ENCODE measurements at places on chromosomes 6 and 20.
A peak's percentile ranks its signal among the peaks of the same experiment; 100 is the strongest.

GRCh38 chr20:11918391-11918845 lies 725 bp downstream of the BTBD3 start:
- DNase-seq = no peak

DNA sequence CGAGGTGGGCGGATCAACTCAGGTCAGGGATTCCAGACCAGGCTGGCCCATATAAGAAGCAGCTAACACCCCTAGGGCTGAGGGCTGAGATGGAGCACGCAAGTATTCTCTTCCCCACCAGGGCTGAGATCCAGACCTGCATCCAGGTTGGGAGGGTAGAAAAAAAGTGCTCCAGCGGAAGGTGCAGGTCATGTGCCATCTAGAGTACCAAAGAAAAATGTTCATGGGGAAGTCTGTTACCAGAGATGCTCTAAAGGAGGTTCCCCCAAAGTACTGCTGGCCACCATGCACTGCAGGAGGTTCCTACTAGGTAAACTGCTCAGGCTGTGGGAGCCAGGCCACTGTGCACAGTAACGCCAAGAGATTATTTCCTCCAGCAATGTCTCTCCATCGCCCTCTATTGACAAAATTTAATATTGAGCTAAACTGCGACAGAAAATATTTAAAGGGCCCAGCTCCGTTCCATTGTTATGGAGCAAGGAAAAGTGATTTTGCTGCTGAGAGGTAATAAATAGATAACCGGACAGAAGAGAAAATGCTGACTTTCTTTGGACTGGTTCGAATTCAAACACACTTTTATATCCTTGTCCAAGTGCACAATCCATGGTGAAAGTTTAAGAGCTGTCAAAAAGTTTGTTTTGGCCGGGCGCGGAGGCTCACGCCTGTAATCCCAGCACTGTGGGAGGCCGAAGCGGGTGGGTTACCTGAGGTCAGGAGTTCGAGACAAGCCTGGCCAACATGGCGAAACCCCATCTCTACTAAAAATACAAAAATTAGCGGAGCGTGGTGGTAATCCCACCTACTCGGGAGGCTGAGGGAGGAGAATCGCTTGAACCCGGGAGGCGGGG lies 159.9 kb downstream of the OR2B2 start:
- DNase-seq = peak; percentile 82

GRCh38 chr6:38025451-38025850 lies 205.9 kb downstream of the ZFAND3 start:
- no peak for DNase-seq

DNA sequence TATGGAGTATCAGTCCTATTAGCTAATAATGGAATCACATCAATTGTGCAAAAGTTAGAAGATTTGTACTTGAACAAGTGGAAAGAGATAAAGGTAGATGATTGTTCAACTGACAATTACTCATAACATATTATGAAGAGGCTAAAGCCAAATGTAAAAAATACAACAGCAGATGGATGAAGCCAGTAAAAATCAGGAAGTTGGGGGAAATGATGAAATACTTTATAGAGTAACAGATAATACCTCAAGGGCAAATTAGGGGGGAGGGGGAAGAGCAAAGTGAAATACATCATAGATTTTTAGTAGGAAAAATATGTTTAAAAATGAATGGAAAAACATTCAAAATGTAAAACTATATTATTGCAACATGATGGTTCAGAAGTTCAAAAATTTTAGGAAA lies 114.0 kb downstream of the PDSS2 start:
- no peak for DNase-seq

DNA sequence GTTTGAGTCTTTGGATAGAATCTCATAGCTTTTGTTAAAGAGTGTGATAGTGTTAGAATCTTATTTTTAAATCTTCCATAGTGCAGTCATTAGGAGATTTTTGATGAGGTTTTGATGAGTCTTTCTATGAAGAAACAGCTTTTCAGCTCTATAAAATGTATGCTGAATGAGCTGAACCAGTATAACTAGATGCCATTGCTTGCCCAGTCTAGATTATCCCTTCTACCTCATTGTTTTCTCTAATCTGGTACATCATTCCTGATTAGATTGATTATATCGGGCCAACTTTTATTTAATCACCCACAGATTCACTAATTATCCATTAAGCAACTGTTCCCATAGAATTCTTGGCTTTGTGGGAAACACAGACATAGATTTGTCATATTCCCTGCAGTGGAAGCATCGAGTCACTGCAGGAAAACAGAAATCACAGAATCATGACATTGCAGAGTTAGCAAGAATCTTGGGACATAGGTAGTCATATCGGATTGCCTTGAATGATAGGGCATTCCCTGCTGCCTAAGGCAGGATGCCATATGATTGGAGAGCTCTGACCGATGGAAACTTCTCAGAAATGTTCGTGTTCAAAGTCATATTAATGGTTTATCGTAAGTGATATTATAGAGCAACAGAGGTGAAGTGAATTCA lies 882.7 kb upstream of the FLRT3 start:
- no peak for DNase-seq

- no peak for DNase-seq
These were observed 1235.4 kb upstream of the GJE1 start for GRCh38 chr6:140897349-140897748.

- no peak for DNase-seq
These were observed 327.0 kb downstream of the NRN1 start for GRCh38 chr6:5679691-5680090.

GRCh38 chr6:53358440-53359094 lies 9.8 kb upstream of the ELOVL5 start:
- peak; percentile 17 for DNase-seq

- DNase-seq = no peak
These were observed 33.3 kb downstream of the SLX4IP start for GRCh38 chr20:10468340-10468845.

GRCh38 chr6:89952686-89953085 lies 58.4 kb downstream of the GJA10 start:
- no peak for DNase-seq

GRCh38 chr20:20341371-20341770 lies 26.5 kb upstream of the INSM1 start:
- no peak for DNase-seq

DNA sequence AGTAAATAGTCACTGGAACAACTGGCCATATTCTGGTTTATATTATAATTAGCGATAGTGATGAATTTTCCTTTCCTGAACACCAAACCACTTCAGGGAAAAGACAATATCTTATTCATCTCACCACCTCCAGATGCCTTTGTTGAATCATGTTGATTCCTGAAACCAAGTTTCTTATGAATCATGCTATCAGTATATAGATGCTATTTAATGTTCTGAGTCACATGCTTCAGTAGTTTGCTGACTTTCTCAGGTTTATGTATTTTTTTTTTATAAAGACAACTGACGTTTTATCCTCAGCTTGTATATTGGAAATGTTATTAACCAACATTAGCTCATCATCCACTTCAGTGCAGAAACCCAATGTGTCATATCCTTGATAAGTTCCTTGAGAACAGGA lies 710.2 kb upstream of the POU3F2 start:
- no peak for DNase-seq

GRCh38 chr6:142544199-142544838 lies 242.5 kb downstream of the ADGRG6 start:
- DNase-seq = no peak

DNA sequence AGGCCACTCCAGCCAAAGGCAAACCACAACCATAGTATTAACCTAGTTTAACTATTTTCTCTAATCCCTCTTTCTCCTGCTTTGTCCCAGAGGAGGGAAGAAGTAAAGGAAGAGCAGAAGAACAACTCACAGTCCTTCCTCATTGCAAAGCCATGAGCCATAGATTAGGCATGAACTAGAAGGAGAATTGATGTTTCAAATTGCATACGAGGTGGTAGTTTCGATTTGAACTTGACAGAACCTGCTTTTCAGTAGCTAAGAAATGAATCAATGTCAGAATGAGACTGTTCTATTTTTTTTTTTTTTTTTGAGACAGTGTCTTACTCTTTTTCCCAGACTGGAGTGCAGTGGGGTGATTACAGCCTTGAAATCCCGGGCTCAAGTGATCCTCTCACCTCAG lies 48.3 kb downstream of the PROKR2 start:
- DNase-seq = no peak

DNA sequence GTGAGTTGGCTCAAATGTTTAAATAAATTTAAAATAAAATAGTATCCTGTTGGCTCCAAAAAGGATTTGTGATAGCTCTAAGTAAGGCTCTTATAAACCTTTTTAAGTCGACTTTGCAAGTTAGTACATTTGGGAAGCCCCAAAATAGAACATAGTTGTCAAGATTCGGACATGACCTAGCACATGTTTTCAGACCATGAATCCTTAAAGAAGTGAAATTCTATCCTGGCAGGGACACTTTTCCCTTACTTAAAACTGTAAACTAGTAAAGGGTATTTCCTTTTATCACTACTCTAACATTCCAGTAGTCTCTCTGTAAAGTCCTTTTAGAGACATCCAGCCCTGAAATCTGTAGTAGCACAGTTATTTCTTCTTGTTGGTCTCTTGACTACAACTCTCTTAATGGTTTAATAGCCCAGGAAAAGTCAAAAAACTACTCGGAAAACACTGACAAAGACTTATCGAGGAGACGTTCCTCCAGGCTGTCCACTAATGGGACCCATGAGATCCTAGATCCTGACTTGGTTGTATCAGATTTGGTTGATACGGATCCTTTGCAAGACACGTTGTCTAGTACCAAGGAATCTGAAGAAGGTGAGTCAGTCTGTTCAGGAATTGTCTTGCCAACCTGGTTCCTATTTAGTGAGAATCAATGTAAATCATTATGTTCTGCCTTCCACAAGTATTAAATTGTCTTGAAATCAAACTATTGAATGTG lies 83.6 kb downstream of the SCAND1 start:
- DNase-seq = peak; percentile 35

DNA sequence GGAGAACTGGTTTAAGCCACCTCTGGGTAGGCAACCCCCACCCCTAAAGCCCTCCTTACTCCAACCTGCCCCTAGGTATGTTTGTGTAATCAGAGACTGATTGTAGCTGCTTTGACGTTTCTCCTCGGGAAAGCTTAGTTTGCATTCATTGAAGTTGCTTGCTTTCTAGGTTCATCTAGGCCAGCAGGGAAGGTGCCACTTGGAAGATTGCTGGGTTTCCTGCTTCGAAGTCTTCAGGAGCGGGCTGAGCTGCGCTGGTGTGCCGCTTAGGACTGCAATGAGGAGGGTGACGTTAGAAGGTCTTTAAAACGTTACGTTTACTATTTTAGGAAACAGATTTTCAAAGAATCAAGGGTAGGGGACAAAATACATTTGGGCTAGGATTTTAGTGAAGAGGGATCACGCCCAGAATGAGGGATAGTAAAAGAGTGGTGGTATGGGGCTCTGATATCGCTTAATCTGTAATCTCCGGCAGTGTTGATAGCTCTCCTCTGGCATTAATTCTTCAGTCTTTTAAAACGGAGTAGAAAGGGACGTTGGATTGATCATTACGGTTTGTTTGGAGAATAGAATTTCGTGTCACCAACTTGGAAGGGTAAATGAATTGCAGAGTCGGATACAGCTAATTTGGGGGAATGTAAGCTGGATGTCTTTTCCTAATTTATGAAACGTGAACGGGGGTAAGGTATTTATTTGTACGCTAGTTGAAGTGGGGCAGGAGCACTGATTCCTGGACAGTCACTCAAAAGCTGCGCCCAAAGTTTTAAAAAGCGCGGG lies 92.6 kb upstream of the PRDM1 start:
- DNase-seq = no peak

DNA sequence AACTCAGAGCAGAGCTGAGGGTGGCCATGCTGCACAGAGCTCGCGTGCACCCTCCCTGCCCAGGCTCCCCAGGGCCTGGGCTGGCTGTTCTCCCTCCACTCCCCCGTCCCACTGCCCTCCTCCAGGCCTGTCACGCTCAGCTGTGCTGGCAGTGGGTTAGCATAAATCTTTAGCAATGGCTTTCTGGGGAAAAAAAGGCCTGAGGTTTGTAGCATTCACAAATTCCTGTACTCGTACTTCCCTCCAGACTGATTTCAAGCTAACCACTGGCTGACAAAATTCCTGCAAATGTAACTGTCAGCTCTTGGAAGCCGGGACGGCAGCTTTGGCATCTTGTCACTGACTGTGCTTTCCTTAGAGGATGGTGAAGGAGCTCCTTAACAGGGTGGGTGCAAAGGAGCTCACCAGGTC lies 22.3 kb upstream of the SMOC2 start:
- no peak for DNase-seq

GRCh38 chr6:71268735-71269437 lies 19.7 kb upstream of the OGFRL1 start:
- DNase-seq = no peak

DNA sequence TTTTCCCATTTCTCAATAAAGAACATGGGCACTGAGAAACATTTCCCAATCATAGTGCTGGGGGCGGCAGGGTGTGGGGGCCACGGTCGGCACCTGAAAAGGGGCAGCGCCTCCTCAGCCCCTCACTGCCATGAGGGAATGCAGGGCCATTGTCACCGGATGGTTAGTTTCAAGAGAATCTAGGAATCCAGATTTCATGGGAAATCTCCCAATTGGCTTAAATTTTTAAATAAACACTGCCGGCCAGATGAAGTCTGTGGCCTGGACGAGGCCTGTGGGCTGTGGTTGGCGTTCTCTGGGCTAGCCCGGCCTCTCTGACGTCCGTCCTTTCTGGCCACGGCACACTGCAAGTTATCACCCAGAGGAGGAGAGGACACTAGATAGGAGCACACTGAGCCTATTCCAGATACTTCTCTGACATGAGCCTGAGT lies 25.6 kb downstream of the MANBAL start:
- no peak for DNase-seq

DNA sequence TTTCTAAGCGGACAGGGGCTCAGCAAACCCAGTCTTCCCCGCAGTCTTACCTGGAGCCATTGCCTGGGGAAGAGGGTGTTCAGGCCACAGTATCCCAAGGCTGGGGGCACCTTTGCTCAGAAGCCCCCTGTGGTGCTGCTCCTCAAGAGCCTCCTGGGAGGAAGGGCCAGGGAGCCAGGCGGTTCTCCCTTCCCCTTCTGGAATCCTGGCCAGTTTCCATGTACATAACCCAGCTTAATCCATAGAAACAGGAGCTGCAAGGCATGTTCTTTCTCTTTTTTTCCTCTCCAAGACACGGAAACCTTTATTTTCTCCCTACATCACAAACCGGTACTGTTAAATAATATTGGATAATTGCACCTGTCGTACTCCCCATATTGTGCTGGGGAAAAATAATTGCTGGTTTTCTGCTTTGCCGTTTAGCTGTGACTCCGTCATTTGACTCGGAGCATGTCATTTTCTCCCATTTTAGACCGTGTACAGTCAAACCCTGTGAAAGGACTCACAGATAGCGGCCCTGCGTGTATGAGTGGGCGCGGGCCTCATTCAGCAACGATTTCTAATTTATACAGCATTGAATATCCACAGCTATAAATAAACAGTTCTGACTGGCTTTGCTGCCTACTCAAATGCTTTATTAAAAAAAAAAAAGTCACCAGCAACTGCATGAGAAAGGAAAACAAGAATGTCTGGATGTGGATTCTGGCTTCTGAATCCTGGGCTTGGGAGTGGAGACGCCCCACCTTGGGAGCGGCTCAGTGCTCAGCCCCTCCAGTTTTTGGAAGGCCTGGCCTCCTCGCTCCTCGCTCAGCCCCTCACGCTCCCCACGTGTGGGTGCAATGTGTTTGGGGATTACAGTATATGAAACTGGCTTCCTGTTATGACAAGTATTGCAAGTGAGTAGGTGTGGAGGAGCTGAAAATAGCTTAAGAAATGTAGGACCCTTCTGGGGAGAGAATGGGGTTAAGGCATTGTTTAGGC lies 67.3 kb downstream of the ADTRP start:
- DNase-seq = no peak
